Activated CD4-positive, alpha-beta T cell treated with anti-CD3 and anti-CD28 coated beads for 1 hour (primary cell): ENCODE measurements at places on chromosomes 7 and 10.

DNA sequence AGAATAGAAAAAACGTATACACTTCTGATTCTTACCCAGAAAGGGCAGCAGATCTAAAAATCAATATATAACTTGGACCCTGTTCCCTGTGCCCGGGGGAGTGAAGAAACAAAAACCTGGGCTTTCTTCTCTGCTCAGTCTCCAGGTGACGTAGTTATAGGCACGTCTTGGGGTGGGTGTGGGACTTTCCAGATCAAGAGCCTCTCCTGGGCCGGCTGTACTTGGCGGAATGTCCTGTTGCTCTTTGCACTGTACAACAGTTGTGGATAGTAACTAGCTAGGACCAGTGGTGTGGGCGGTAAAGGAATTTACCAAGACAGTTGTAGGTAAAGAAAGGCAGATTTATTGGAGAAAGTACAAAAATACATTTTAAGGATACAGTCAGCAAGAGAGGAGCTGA lies 40.4 kb upstream of the STEAP4 start:
- DNase-seq = no peak

GRCh38 chr7:4820967-4821471 lies 40.8 kb downstream of the PAPOLB start:
- no peak for DNase-seq

- no peak for DNase-seq
These were observed at the start of gene PLA2G12B for GRCh38 chr10:72954596-72955554. Gene PLA2G12B (minus strand): TSS chr10:72954806. CDS start chr10:72954685, 121 bp downstream.

DNA sequence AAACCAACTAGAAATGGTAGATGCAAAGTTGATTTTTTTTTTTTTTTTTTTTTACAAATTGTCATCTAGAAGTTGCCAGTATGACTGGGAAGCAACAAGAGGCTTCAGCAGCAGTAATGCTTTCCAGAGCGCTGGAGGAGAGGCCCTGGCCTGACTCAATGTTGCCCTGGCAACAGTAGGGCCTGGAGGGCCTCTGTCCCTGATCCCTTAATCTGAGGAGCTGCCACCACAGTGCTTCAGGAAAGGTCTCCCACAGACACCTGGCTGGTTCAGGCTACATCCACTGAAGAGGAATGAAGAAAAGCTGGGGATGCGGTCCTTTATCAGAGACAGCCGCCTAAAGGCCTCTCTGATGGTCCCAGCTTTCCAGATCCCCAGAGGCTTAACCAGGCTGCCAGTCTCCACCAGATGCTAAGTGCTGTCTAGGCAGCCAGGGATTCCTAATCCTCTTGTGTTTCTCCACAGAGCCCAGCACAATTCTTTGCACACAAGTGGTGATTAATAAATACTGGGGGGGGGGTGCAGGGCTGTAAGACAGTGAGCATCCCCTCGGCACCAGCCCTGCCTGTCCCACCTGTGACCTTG lies 33.7 kb downstream of the ZNF777 start:
- no peak for DNase-seq

DNA sequence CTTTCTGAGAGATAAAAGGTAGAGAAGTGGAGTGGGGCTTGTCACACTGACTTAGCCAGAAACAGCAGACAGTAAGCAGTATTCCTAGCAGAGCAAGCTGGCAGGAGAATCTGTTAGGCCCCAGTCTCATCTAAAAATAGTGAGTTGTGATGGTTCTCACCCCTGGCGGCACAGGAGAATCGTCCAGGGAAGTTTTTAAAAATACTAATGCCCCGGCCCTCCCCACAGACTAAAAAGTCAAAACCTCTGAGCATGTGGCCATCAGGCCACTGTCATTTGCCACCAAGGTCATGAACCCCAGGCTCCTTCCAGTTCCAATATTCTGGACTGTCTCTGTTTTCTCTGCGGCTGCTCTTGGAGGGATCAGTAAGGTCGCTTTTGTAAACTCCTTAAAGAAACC lies 34.0 kb downstream of the LYZL1 start:
- DNase-seq = no peak

GRCh38 chr7:117808910-117809705 lies 64.1 kb downstream of the CTTNBP2 start:
- DNase-seq = no peak

GRCh38 chr10:34168439-34168838 lies 646.7 kb downstream of the PARD3 start:
- DNase-seq = no peak

DNA sequence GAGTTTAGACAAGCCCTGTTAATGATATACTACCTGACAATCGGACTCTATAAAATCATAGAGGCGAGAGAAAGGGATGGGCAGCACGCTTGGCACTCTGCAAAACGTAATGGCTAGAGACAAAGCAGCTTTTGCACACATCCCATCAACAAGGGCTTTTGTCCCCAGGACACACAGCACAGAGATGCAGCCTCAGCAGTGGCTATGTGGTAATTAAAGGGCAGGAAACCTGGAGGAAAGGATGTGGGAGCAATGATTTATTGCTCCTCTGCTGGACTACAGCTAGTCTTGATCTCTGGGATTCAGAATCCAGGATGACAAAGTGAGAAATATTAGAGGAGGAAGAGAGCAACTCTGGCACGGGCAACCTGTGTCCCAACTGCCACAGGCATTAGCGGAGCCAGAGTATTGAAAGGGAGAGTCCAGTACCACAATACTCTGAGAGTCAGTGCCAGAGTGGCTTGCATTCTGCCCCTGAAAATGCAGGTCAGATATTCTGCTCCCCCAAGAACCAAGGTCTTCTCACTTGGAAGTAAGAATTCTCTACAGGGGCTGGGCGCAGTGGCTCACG lies 96.5 kb downstream of the ARMH3 start:
- DNase-seq = no peak
